Activated naive CD4-positive, alpha-beta T cell (primary cell): ENCODE measurements at places on chromosomes 16 and 17.

DNA sequence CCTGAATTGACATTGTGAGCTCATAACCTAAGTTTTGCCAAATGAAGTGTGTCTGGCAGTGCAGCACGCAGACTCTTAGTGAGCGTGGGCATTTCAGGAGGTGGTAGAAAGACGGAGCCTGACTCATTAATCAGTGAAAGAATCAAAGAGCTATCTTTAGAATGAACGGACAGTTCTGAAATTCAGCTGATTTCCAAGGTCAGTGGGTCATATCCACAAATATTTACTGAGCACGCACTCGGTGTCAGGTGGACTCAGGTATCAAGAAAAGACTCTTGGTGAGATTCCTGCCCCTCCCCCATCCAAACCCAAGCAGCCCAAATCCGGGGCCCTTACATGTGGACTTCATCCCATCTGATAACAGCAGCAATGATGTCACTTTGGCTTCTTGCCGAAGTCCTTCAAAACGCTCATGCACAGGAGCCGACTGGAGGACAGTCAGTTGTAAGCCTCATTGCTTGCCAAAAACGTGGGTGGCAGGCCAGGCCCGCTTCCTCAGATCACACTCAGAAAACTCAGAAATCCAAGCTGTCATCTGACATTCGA, 185.8 kb downstream of the HS3ST3A1 start:
- no peak for DNase-seq

DNA sequence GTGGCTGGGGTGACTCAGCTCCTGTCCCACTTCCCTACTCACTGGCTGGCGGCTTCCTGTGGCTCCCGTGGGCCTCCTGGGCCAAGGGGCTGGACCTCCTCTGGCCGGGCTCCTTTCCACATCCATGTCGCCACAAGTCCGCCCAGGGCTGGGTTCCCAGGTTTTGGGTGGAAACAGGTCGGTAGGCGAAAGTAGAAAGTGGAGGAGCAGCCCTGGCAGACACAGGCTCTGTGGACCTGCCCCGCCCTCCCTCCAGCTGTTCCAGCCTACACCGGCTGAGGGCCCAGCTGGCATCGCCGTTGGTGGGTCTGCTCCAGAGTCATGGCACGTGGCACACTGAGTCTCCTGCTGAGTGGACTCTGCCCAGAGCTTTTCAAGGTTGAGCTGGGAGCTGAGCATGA, 28.7 kb downstream of the GSE1 start:
- no peak for DNase-seq

DNA sequence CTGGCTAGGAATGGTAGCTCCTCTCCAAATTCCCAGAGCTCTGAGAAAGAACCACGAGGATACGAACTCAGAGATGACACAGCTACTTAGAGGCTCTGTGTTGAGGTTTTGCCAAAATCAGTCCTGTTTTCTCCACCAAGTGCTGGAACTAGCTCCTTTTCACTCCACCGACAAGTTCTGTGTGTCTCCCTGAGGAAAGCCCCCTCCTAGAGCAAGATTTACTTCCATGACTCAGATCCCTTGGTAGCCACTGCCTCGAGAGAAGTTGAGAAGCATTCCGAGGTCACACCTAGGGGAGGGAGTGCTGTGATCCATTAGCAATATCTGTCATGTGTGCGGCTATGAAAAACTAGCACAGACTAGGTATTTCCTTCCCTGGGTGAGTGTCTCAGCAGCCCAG, 30.6 kb downstream of the IL21R start:
- no peak for DNase-seq

GRCh38 chr16:63922560-63922959, 1199.3 kb downstream of the CDH11 start:
- DNase-seq: no peak

DNA sequence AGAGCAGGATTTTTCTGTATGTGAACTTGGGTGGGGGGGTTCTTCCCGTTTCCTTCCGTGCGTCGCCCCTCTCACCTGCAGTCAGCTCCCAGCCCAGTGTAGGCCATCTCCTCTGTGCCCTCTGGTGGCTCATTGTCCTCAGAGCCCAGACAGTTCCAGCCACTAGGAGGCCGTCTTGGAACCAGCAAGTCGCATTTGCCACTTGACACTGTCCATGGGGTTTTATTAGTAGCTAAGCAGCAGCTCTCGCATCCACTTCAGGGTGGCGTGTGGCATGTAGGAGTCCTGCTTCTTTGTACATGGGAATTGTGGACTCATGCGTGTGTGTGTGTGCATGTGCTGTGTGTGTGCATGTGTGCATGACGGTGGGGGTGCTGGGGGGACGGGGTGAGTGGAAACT, 74.0 kb downstream of the SEC14L1 start:
- no peak for DNase-seq

- DNase-seq: no peak
Measured at GRCh38 chr17:82351254-82351712, 7.8 kb upstream of the TEX19 start.

- DNase-seq: no peak
Measured at GRCh38 chr16:72211110-72211509, 39.2 kb upstream of the PMFBP1 start.

DNA sequence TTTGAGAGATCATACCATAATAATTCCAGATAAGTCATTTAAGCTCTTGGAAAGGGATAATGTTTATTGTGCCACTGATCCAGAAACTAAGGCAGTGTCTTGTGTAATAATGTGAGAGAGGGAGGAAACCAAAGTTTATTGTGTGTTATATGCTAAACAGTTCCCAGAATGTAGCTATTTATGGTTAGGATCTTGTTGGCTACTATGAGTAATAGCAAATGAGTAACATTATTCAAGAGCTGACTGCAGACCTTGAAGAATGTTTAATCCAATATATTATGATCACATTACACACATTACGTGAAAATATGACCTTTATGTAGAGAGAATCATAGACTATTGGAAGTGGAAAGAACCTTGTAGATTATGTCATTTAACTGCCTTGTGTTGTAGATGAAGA, 139.5 kb downstream of the BCAS3 start:
- DNase-seq: no peak

DNA sequence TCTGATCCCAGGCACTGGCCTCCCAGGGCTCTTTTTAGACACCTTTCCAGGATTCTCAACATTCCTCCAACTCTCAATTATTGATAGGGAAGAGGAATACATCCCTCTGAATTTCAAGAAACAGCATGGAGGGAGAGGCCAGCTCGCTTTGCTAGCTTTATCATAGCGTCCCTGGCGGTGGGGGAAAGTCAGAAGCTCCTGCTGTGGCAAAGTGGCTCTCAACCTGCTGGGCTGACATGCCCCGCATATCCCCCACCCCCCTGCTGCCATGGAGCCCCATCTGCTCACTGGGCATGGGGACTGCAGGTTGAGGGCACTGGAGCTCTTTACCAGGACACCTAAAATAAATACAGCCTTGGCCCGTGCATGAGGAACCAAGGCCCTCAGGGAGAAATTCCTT, 140.3 kb downstream of the SLC39A11 start:
- no peak for DNase-seq

GRCh38 chr16:11302977-11303376, 21.8 kb upstream of the PRM1 start:
- no peak for DNase-seq

DNA sequence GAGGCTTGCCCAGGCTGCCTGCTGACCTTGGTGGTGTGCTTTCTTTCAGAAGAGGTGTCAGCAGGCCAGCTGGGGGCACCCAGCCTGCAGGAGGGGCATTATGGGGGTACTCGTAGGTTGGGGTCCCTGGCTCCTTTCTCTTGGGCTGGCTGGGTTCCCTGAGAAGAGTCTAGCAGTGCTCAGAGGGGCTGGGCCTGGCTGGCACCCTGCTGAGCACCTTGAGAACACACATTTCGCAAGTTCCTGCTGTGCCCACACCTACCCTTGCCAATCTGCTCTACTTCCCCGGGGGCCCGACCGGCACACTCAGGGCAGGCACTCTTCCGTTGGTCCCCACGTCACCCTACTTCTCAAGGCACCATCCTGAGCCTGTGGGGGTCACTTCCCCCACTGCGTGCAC, 5.1 kb downstream of the CEMP1 start:
- DNase-seq: no peak

DNA sequence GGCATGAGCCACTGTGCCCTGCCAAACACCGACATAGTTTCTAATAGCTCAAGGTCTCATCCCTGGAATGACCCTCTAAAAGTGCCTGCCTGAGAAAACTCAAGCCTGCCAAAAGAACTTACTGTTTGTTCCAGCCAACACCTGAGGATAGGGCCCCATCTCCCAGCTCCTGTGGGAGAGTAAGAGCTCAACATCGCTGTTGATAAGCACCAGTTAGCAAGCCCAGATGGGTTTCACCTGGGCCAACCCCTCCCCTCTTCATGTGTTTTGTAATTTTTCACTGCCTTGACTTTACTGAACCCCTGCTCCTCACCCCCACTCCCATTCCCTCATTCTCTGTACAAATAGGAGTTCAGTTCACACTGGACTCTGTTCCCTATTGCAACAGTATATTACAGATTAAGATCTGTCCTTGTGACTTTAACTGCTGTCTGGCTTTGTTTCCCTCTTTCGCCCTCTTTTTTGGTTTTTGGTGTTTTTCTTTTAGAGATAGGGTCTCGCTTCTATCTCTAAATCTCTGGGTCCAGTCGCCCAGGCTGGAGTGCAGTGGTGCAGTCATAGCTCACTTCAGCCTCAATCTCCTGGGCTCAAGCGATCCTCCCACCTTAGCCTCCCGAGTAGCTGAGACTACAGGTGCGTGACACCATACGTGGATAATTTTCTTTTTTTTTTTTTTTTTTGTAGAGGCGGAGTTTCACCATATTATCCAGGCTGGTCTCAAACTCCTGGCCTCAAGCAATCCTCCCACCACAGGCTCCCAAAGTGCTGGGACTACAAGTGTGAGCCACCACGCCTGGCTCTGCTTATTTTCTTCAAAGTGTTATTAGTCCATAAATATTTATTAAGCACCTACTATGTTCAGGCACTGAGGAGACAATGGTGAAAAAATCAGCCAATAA, 12.3 kb downstream of the NUPR1 start:
- DNase-seq: no peak

DNA sequence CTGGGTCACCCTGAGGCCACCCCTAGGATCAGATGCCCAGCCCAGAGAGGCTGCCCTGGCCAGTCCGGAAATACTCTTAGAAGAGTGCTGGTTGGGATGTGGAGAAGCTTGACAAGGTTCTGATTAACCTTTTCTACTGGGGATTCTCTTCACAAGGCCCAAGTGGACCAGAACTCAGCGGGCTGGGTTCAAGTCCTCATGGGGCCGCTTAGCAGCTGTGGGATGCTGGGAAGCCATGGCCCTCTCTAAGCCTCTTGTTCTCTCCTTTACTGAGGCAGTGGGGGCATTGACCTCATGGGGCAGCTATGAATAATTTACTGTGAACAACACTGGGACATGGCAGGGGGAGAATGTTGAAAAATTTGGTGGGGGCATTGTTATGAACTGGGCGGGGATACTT, 92.8 kb downstream of the CYLD start:
- no peak for DNase-seq

DNA sequence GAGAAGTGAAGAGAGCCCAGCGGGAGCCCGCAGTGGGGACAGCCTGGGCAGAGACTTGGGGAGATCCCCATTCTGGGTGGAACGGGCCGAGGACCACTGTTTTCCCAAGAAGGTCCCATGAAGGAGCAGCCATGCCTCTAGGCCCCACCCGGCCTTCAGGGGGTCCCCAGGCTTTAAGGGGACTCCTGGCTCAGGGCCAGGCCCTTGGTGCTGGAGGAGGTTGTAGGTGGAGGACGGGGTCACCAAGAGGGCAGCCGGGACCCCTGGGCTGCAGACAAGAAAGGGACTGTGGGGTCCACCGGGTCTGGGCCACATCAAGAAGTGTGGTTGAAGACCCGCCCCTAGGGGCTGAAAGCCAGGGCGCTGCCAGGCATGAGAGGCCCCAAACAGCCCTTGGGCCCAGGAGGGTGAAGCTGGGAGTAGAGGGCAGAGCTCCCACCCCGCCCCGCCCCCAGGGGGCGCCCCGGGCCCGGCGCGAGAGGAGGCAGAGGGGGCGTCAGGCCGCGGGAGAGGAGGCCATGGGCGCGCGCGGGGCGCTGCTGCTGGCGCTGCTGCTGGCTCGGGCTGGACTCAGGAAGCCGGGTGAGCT, at the start of gene PRSS21:
TSS of gene PRSS21 (plus strand) at position 487 of the 589 bp plus-strand sequence. CDS start at position 519, 32 bp downstream.
- DNase-seq: no peak

- no peak for DNase-seq
Measured at GRCh38 chr17:38587203-38587602, 18.5 kb downstream of the SRCIN1 start.

GRCh38 chr16:3566990-3567389, 10.2 kb downstream of the NLRC3 start:
- DNase-seq: no peak

- no peak for DNase-seq
Measured at GRCh38 chr17:47993964-47994363, 23.1 kb downstream of the CDK5RAP3 start.

DNA sequence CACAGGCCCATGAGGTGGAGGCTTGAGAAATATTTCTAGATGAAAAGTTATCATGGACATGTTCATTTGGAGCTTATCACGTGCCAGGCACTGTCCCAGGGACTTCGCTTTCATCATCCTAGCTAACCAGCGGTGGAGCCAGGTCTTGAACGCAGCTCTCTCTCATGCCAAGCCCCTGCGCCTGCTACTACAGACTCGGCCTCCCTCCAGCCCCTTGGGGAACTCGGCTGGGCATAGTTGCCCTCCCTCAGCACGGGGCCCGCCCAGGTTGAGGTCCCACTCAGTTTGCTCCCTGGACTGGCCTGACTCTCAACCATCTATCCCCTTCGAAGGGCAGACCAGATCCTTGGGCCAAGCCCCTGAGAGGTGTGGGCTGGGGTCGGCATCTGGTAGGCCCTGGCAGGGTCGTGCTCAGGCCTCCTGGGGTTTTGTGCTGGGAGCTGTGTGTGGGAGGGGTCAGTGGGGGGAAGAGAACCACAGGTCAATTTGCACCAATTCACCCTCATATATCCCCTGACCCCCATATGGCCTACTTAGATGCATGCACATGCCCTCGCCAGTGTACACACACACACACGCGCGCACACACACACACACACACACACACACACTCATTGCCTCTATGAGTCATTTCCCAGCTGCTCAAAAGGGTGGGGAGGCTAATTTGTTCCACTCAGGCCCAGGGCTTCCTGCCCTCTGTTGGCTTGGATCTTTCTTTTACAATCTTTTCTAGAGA, 12.1 kb upstream of the SCN4A start:
- no peak for DNase-seq

DNA sequence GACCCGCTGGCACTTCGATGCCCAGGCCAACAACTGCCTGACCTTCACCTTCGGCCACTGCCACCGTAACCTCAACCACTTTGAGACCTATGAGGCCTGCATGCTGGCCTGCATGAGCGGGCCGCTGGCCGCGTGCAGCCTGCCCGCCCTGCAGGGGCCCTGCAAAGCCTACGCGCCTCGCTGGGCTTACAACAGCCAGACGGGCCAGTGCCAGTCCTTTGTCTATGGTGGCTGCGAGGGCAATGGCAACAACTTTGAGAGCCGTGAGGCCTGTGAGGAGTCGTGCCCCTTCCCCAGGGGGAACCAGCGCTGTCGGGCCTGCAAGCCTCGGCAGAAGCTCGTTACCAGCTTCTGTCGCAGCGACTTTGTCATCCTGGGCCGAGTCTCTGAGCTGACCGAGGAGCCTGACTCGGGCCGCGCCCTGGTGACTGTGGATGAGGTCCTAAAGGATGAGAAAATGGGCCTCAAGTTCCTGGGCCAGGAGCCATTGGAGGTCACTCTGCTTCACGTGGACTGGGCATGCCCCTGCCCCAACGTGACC, 5.0 kb downstream of the WFIKKN2 start:
- DNase-seq: no peak
